Activated T-cell treated with anti-CD3 and anti-CD28 coated beads, Interleukin-2, amount 50 U/mL, for 24 hours (primary cell): ENCODE measurements at places on chromosomes 1 and 21.

DNA sequence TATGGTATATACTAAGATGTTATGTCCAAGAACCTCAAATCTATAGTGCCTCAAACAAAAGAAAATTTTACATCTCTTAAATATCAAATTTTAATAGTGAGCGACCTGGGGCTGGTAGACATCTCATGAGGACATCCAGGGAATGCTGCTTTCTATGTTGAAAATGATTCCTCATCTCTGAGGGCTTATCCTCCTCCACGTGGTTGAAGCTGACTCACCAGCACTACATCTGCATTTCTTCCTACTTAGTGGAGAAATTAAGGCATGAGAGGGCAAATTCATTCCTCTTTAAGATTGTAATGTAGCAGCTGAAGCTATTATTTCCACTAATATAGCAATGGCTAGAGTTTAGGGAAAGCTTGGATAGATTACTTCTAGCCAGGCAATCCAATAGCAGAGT lies 529.5 kb downstream of the COL11A1 start:
- no peak for DNase-seq

DNA sequence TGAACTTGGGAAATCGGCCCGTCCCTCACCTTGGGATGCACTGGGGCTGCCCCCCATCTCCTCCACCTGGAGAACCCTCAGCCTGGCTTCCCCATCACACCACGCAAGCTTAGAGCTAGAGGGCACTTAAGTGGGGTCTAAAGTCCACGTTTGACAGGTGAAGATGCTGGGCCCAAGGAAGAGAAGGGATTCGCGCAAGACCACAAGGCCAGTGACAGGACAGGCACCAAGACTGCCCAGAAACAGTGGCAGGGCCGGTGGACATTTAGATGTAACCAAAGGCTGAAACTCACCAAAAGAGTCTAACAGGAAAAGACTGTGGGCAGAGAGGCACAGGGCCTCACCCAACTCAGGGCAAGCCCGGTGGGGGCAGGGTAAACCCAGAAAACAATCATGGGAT lies 130.8 kb upstream of the EDN2 start:
- DNase-seq: no peak

- DNase-seq: no peak
Measured at GRCh38 chr1:6867729-6868659, 82.7 kb downstream of the CAMTA1 start.

DNA sequence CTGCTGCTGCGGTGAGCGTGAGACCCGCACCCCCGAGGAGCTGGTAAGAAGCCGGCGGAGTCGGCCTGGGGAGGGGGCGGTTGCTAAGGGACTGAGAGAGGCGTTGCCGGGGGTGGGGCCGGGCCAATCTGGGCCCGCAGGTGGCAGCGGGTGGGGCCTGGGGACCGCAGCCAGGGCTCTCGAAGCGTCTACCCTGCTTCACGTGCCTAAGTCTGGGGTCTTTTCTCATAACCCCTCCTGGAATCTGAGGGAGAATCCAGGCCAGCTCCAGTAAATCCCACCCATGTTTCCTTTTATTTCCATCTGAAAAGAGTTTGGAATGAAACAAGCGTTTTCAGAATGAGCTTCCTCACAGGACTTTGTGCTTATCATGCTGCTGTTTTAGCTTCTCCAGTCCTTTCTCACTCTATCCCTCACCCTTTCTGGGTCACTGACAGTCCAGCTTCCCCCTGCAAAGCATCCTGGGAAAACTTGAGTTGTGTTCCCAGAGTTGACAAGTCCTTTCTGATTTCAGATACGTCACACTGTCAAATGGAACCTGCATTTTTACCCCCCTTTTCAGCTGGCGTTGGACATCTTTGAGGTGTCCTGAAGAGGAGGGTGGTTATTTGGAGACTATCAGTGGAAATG lies 431 bp downstream of the CLCN6 start:
- no peak for DNase-seq

DNA sequence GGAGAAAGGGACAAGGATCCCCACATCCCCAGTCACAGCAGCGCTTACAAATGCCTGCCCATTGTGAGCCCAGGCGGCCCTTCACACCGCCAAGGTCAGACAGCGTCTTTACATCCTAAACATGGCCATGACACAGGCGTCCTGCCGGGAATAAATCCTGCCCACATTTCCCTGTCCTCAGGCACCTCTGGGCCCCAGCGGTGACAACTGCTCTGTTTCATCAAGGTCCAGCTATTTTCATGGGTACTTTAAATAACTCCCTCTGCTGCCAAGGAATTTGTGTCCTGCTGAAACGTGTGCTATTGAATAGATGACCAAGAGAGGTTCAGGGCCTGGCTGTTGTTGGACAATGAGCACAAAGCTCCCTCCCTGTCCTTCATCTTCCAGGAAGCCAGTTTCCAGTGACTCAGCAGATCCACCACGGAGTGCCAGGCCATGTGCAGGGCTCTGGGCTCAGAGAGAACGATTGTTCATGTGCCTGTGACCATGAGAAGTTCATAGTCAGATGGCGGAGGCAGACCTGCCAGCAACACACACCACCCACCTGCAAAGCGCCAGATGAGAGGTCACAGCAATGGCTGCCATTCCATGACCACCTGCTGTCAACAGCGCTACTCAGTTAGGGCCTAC lies 195.8 kb downstream of the MATN1 start:
- DNase-seq: no peak

DNA sequence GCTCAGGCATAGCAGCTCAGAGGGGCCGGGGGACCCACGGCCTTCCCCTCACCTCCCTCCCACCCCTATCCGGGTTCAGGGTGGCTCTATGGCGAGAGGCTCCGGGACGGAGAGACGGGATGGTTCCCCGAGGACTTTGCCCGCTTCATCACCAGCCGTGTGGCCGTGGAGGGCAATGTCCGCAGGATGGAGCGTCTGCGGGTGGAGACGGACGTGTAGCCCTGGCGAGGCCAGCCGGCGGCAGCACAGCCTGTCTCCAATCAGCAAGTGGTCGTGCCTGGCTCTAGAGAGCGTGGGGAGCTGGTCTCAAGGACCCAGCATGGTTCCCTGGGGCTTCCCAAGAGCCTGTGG lies 25.9 kb downstream of the ARHGEF16 start:
- no peak for DNase-seq

- no peak for DNase-seq
Measured at GRCh38 chr21:28256420-28256831, 736.3 kb downstream of the LTN1 start.

GRCh38 chr1:2152954-2153353 lies 41.6 kb downstream of the FAAP20 start:
- peak; percentile 52 for DNase-seq

DNA sequence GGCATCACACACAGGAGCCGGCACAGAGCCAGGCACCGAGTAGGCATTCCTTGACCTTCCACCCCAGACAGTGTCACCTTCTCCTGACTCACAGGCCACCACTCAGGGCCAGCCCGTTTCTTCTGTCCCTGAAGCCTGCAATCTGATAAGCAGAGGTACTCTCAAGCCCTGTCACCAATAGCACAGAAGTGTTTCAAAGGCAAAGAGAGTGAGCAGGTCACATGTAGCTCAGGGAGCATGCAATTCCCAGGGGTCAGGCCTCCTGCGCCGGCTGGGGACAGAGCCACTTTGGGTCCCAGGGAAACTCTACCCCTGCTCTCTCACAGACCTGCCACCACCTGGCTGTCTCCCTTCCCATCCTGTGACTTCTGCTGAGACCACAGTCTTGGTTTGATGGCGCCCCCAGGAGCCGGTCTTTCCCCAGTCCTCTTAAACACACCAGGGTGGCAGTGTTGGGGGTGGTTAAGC lies 13.2 kb downstream of the CAPN9 start:
- DNase-seq: no peak

DNA sequence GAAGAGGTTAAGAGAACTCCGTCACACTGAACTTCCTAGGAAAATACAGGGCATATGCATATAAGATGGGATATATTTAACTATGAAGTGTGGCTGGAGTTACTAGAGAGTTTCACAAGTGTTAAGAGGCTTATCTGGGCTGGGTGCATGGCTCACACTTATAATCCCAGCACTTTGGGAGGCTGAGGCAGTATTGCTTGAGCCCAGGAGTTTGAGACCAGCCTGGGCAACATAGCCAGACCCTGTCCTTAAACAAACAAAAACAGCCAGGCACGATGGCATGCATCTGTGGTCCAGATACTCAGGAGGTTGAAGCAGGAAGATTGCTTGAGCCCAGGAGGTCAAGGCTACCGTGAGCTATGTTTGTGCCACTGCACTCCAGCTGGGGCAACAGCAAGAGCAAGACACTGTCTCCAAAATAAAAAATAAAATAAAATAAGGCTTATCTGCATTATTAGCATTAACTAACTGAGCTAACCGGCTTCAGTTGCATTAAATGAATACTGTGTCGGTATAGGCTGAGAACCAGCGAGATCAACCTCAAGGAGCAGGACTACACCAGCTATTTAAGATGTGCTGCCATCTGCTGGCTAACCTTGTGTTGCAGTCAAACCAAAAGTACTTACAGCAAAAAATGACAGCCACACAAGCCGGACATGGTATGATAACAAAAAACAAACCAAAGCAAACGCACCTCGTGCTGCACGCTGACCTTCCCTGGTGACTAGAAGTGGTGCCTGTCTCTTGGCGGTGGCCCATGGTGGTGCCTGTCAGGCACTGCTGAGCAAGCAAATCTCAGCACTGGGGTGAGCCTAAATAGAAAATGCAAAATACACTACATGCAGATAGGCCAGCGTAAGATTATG lies 19.7 kb upstream of the RBBP5 start:
- DNase-seq: peak; percentile 75

DNA sequence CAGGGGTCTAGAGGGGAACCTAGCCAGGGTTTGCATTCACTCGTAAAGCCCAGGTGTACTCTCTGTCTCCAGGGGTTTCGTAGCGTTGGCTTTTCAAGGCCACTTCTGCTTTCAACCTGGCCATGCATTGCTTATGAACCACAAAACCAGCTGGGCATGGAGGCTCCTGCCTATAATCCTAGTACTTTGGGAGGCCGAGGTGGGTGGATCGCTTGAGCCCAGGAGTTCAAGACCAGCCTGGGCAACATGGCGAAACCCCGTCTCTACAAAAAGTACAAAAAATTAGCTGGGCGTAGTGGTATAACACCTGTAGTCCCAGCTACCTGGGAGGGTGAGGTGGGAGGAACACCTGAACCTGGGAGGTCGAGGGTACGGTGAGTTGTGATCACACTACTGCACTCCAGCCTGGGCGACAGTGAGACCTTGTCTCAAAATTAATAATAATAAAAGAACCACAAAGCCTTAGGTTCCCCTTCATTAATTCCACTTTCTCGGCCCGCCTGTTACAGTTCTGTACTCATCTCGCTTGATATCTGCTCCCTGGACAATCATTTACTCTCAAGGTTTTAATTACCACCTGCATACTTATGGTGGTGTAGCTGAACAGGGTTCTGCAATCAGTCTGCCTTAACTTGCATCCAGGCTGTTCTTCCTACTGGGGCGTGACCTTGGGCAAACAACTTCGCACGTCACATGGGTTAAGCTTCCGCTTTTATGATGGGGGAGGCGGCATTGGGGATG lies 6.1 kb downstream of the SLC16A4 start:
- DNase-seq: no peak

DNA sequence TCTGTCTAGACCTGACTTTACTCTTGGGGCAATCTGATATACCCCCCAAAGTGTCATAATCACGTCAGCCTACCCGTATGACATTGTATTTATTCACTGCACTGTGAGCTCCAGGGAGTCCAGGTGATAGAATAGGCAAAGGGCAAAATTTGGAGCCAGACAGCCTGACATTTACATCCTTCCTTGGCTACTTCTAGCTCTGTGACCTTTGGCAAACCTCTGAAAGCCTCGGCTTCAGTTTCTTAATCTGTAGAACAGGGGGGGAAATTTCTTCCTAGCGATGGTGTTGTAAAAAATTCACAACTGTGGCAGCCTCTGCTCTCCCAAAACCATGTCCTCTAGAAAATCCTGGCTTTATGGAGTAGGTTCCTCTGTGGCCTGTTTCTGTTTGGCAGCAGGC lies 240.9 kb downstream of the KIF26B start:
- no peak for DNase-seq

GRCh38 chr1:212152308-212152693 lies 116.8 kb downstream of the DTL start:
- DNase-seq: no peak

DNA sequence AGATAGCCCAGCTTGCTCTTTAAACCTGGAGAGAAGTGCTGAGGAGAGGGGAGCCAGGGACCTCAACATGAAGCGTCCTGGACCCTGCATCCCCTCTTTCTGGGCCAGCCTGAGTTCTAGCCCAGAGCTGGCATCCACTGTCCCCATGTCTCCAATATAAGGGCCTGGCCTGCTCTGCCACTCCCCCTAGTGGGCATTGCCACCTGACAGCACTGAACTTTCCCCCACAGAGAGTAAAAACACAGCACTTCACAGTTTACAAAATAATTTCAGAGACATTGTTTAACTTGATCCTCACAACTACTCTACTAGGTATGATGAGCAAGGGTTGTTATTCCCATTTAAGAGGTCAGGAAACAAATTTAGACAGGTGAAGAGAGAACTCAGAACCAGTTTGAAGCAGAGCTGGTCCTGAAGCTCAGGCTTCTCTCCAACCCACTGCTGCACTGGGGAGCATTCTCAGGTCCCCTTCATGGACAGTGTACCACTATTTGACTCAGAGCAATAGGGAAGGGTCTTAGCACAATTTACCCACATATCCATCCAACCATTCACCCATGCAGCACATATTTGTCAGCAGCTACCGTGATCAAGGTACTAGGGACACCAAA lies 151.2 kb downstream of the DMRTA2 start:
- no peak for DNase-seq

DNA sequence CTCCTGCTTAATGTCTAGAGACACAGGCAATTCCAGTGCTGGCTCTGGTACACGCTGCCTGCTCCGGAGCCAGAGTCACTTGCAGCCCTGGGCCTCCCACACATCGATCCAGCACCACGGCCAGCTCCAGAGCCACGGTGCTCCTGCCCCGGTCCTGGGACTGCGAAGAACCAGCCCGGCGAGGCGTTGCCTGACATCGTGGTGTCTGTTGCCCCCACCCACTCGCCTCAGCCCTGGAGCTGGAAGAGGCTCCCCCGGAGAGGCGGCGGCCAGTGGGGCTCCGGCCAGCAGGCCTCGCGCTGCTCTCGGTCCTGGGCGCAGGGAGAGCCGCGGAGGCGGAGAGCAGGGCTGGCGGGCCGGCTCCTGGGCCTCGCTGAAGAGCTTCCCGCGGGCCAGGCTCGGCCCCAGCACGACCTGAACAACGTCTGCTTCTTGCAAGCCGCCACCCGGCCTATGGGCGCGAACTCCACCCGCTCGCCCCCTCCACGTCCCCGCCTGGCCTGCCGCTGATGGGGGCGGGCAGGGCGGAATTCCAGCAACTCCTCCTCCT lies 364.8 kb downstream of the CEP170 start:
- DNase-seq: no peak

DNA sequence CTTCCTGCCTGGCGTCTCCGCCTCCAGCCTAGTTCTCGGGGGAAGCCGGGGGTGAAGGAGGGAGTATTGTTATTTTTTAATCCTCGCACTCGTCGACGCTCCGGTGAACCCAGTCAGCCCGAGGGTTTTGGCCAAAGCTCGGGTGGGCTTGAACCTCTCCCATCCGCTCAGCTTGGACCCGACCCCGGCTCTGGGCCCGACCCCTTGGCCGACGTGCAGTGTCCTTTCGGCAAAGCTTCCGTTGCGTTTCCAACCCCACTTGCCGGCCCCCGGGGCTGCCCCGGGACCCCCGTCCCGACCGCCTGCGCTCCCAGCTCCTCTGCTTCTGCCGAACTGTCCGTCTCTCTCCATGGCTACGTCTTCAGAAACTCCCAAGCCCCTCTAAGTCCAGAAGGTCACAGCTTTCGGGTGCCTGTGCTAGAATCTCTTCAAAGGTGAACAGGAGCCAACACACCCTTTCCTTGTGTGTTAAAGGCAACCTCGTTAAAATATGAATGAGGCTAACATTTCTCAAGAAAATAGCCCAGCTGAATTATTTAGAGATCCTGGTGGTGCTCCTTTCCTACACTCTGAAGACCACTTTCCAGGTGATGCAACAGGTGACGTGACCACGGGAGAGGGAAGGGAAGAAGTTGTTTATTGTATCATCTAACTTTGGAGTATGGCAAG lies 647 bp downstream of the DESI2 start:
- DNase-seq: no peak
